ENCODE measurements at places on chromosomes 2 and 18.

DNA sequence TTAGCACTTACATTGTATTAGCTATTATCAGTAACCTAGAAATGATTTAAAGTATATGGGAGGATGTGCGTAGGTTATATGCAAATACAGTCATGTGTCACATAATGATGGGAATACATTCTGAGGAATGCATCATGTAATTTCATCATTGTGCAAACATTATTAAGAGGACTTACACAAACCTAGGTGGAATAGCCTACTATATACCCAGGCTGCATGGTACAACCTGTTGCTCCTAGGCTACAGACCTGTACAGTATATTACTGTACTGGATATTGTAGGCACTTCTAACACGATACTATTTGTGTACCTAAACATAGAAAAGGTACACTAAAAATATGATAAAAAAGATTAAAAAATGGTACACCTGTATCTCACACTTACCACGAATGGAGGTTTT lies 7.9 kb downstream of the RIF1 start:
- DNase-seq = no peak

- no peak for DNase-seq
Observed at GRCh38 chr2:121316986-121317385, 32.0 kb upstream of the TFCP2L1 start.

DNA sequence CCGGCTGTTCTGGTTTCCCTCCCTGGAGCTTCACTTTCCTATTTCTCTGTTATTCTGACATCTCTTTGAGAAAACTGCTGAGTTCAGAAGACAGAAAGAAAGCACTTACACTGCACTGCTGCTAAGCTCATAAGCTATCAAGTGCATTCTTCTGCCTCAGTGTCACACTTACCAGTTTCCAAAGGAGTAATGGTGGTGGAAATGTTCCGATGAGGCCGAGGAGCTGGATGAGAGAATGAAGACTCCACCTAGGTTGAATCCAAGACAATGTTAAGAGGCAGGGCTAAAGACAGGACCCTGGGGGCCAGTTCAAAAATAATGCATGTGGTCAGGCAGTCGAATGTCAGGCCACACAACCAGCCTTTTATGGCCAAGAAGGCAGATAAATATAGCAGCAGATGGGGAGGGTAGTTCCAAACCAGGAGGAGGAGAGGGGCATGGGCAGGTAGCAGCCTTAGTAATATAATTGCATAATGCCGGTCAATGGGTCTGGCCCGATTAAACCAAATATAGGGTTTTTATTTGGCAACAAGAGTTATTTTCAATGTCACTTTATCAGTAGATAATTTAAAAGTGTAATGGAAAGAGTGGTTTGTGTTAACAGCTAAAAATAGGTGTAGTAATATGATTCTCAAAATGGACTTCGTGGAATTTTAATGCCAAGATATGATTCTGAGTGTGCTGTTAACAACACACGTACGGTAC lies at the start of gene MYOM1:
TSS of gene MYOM1 (minus strand) at position 338 of the 705 bp plus-strand sequence. CDS start 4,745 bp downstream, outside the sequence.
- no peak for DNase-seq

DNA sequence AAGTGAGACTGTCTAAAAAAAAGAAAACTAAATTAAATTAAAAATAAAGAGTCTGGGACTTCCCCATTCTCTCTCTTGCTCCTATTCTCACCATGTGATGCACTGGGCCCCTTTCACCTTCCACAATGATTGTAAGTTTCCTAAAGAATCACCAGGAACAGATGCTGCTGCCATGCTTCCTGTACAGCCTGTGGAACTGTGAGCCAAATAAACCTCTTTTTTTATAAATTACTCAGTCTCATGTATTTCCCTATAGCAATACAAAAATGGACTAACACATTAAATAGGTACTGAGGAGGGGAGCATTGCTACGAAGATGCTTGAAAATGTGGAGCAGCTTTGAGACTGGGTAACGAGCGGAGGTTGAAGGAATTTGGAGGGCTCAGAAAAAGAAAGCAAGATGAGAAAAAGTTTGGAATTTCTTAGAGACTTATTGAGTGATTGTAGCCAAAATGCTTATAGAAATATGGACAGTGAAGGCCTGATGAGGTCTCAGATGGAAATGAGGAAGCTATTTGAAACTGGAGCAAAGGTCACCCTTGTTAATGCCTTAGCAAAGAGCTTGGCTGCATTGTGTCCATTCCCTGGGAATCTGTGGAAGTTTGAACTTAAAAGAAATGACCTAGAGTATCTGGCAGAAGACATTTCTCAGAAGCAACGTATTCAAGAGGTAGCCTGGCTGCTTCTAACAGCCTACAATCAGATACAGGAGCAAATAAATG lies 128.7 kb downstream of the EIPR1 start:
- DNase-seq = no peak

GRCh38 chr2:45841752-45842407 lies 190.4 kb downstream of the PRKCE start:
- no peak for DNase-seq

- DNase-seq = no peak
Observed at GRCh38 chr2:229815858-229816257, 101.5 kb upstream of the DNER start.

GRCh38 chr18:3710712-3711301 lies 260.8 kb downstream of the TGIF1 start:
- DNase-seq = no peak

DNA sequence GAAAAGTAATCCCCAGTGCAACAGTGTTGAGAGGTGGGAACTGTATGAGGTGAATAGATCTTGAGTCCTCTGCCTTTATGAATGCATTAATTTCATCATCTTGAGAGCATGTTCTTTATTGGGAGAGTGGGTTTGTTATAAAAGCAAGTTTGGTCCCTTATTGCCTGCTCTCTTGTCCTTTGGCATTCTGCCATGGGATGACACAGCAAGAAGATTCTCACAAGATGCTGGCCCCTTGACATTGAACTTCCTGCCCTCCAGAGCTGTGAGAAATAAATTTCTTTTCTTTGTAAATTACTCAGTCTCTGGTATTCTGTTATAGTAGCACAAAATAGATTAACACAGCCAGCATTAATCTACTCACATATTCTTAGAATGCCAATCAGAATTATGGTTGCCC lies 108.6 kb downstream of the EHBP1 start:
- DNase-seq = no peak

DNA sequence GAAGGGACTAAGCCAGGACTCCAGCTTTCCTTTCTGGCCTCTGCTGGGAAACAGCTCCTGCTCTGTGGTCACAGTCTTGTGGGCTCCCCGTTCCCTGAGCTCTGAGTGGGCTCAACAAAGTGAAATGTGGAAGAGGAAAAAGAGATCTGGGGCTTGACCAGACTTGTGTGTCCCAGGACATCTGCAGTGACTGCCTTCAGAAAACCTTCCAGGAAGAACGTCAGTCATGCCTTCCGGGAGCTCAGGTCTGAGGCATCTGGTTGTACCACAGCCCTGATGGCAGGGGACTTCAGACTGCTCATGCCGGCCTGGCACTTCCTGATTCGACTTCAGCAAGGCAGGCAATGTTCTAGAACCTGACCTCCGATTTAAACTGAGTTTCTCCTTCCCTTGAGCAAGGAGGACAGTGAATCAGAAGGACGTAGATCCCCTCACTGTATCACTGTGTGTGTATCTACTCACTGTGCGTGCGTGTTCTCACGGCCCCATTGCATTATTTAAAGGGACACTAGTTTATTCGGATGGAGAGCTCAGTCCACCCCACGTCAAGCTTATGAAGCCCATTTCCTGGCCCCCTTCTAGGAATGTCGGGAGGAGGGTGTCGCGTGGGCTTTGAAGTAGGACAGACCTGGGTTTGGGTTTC lies 548 bp upstream of the FBLN7 start:
- DNase-seq = no peak

GRCh38 chr2:212176151-212176550 lies 362.5 kb downstream of the ERBB4 start:
- DNase-seq = no peak
